ENCODE measurements at places on chromosomes 16 and 17.

- DNase-seq, result no peak
Measured at GRCh38 chr17:10247810-10248209, 49.4 kb upstream of the GAS7 start.

DNA sequence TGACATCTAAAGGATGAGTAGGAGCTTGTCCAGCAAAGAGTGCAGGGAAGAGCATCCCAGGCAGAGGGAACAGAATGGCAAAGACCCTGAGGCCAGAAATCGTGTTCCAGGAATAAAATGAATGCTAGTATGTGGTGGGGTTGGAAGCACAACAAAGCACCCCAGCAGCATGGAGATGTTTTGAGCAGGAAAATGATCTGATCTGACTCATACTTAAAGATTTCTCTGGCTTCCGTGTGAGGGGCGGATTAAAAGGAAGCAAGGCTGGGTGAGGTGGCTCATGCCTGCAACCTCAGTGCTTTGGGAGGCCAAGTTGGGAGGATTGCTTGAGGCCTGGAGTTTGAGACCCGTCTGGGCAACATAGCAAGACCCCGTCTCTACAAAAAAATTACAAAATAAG is 2.3 kb downstream of the SLC5A11 start:
- DNase-seq, result peak; percentile 67

DNA sequence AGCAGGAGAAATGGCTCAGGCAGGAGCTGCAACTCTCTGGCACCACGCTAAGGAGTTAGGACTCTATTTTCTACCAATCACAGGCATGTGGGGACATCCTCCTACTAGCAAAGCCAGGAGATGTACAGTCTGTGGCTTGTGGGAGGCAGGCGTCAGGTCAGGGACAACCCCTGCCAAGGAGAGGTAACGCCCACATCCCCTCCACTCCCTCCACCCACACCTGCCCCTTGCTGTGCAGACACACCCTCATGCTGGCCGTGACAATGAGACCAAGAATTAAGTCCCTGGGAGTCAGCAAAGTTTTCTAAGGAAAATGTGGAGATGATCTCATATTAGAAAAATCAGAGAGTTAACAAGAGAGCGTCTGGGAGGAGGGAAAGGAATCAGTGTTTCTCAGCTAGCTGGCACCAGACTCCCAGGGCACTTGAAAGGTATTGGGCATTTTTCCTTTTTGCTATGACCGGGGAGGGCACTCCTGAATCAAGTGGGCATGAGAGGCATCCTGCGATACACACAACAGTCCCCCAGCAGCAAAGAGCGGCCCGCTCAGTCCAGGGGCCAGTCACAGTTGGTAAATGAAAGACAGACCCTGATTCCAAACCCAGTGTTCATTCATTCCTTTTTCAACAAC is 87.3 kb upstream of the RPL38 start:
- peak; percentile 4 for DNase-seq

DNA sequence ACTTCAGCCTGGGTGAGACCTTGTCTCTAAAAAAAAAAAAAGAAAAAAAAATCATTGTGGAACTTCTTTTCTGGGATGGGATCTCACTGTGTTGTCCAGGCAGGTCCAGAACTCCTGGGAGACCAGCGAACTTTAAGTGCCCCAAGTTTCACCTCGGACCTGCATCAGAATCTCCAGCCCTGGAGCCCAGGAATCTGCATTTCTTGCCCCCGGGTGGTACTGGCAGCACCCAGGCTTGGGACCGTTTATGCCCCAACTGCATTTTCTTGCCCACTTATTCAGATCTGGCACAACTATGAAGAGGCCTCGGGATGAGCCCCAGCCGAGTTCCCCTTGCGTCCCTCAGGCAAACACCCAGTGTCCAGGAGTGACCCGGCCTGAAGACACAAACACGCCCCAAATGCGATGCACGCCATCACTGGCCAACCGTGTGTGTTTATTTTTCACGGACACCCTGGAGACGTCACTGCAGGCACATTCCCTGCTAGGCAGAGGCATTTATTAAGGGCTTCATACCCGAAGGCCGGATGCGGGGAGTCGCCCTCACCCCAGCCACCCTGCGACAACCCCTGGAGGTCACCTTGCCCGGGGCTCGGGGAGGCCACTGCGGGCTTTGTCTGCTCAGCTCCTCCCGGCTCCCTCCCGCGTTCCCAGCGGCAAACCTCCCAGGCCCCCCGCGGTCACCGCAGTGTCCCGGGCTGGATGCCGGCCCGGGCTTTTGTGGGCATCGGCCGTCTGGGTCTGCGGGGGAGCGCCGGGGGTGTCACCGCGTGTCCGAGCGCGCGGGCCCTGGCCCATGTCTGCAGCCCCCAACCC is 684 bp upstream of the SPIRE2 start:
- peak; percentile 45 for DNase-seq

DNA sequence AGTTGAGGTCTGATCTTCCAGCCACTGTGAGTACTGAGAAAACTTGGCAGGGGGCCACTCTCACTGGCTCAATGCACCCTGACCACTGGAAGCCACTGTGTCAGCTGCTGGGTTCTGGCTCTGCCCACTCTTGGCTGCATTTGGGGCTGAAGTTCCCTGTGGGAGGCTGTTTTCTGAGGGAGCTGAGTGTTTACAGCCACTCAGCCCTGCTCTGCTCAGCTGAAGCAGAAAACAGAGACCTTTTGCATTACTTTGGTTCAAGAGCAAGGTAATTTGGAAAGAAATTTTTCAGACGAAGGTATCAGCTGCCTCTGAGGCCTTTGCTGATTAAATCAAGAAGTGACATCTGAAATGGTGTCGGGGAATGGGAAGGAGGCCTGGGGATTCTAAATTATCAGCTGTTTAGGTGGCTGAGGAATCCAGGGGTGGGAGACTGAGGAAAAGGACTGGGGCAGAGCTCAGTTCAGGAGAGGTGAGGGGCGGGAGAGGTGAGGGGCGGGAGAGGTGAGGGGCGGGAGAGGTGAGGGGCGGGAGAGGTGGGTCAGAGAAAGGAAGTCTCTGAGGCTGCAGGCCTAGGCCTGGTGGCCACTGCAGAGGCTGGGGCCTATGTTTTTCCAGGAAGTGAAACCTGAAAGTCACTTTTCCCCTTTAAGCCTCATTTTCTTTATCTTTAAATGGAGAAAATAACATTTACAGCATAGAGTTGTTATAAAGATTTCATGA is at the start of gene ACSM5:
Gene ACSM5, plus strand, starts transcription at position 137 of the 723 bp plus-strand sequence. CDS start 1,951 bp downstream, outside the sequence.
- no peak for DNase-seq

DNA sequence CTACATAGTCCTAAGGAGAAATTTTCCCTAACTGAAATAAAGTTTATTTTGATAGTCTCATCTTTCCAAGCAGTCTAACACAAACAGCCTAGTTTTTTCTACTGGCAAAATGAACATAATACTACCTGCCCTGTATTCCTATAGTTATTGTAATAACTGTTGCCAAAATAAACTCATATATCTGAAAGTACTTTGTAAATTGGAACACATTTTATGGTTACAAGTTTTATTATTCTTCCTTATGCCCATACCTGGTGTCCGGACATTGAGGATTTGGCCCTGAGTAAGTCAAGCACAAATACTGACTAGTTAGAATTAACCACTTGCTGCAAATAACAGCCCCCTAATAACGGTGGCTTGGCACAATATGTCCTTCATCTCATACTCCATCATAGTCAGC is 120.4 kb upstream of the TOM1L1 start:
- DNase-seq, result no peak
